NCI-H1930 (cell line): ENCODE measurements at places on chromosomes 16 and 17.

- DNase-seq, result no peak
Measured at GRCh38 chr16:27902551-27902950, 161.0 kb downstream of the GSG1L start.

DNA sequence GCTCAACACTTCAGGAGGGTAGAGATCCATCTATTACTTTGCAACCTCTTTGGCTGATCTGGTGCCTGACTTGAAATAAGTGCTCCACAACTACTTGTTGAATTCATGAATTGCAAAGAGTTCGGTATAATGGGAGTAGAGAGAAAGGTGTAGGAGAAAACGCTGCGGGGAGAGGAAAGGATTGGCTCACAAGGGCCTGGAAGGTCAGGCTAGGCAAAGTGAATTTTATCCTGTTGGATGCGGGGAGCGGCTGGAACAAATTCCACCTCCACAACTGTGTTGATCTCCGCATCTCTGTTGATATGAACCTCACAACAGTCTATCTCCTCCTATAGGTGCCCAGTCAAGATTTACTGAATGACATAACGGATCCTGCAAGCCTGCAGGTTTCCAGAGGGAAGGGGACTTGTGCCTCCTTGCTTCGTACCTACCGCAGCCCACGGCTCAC, 684 bp downstream of the SLX4 start:
- no peak for DNase-seq

- DNase-seq, result no peak
Measured at GRCh38 chr16:53084141-53084541, 29.4 kb downstream of the CHD9 start.

DNA sequence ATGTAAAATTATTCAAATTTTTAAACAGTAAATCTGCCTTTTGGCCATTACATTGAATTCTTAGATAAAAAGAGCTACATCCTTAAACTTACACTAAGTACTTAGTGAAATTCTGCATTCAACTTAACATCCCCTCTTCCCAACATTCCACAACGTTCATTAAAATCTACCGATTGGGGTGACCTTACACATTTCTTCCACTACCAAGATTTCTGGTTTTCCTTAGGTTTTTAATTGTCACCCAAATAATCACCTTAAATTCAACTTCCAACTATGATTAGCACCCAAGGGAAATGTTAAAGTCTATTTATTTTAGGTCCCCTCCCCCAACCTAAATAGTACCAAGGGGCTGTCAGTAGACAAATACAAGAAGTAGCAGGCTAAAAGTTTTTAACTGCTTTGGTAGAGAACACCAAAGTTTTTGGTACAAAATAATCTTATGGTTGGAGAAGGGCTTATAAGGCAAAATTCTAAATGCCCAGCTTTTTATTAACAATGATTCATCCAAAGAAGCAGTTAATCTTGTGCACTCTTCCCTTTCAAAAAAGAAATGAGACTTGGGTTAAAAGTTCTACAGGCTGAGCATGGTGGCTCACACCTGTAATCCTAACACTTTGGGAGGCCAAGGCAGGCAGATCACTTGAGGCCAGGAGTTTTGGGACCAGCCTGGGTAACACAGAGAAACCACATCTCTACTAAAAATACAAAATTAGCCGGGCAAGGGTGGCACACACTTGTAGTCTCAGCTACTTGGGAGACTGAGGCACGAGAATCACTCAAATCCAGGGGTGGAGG, 4.7 kb downstream of the SRSF1 start:
- DNase-seq, result no peak

GRCh38 chr17:39627712-39628516, 1.2 kb downstream of the PPP1R1B start:
- DNase-seq, result no peak

DNA sequence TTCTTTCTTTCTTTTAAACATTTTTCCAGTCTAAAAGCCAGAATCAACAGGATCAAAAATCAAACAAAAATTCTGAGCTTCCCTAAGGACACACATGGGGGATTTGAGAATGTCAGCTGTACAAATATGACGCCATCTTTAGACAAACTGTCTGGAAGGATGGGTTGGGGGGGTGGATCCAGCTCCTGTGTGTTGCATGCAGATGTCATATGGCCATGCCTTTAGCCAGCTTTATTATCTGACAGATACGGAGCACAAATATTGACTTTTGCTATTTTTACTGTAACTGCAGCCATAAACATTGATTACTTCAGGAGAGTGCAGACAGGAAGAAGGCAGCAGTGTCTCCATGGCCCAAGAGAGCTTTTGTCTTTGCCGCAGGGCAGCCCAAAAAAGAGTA, 279.4 kb upstream of the ELAC2 start:
- peak; percentile 77 for DNase-seq

- no peak for DNase-seq
Measured at GRCh38 chr16:75250089-75250808, 1.2 kb downstream of the BCAR1 start.

DNA sequence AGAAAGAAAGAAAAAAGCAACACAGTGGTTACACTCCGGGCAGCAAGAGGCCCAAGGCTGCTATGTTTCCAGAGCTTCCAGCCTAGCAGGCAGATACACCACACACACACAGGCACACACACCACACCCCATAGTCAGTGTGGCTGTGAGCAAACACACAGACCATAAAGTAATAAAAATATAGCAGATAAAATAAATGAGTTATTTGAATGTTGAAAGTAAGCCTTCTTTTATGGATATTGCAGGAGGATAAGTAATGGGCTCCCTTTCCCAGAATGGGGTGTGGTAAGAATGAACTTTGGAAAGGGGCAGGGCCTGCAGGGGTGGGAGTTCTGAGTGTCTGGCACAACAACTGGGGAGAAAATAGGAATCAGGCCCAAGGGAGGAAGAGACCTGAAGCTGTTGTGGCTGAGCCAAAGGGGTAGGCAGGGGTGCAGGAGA, 4.8 kb upstream of the CDK5RAP3 start:
- DNase-seq, result no peak

DNA sequence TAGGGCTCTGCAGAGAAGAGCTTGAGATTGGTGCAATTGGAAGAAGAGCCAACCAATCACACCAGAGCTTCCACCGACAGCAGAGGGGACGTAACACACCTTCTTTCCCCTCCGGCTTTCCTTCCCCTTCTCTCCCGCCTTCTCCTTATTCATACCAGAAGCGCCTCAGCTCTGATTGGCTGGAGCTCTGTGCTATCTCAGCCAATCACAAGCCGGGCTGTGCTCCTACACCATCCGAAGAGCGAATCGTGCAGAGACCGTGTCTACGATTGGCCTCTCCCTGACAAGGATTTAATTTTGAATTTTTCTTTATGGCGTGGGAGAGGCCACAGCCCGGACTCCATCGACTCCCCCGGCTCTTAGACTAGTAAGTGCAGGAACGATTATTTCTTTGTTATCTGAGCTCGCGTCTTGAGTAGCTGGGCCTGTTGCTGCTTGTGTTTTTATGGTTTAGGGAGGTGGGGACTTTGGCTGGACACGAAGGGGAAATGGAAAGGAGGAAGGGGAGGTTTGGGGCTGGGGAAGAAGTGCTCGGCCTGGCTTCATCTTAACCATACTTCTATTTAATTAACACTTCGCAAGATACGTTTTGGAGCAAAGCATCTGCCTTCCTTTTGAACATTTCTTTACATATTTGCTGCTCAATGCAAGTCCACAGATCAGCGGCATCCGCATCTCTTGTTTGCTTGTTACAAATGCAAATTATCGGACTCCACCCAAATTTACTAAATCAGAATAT, at the start of gene PRR11:
TSS of gene PRR11 (plus strand) at position 308 of the 739 bp plus-strand sequence. CDS start 14,007 bp downstream, outside the sequence.
- peak; percentile 99 for DNase-seq

DNA sequence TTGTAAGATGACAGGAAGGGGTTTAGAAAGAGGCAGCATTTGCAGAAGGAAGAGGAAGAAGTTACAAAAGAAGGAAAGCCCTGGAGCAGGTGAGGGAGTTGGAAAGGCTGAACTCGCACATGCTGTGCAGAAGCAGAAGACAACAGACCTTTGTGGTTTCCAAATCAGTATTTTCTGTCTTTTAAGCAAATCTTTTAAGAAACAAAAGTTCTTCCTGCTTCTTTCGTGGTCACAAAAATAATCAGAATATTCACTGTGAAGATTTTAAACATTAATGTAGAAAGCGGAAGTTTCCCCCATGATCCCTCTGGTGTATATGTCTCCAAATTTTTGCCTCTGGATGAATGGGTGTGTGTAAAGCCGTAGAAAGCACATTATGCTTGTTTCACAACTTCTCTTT, 25.8 kb downstream of the ZNRF1 start:
- DNase-seq, result no peak

- DNase-seq, result no peak
Measured at GRCh38 chr17:2075336-2076086, 20.6 kb downstream of the HIC1 start.

DNA sequence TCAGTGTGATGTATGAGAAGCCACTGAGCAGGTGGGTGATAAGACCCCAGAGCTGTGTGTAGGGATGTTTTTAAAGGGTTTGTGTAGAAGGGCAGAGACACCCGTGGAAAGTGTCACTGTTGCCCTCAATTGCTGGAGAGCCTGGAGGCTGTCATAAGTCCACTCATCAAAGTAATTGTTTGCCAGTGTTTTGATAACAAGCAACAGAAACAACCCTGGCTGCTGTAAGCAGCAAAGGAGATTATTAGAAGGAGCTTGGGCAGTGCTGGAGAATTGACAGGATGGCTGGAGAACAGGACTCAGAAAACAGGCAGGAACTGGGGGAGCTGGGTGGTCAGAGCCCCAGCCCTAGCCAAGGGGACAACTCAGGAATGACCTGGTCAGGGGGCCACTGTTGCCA, 119.6 kb downstream of the CCDC182 start:
- DNase-seq, result no peak

DNA sequence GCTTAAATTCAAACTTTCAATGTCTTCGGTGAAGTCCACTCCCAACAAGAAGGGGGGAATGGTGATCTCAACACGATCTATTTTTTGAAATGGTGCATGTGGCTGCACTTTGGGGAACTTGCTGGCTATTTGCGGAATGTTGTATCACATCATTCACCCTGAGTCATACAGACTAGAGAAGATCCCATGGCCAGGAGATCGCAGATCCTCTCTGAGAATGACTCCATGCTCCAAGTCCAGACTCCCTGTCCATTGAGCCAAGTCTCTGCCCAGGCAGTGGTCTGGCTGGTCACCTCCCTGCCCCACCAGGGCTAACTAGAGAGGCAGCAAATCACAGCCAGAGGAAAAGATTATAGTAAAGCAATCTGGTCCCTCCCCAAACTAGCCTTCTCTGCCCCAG, 120.6 kb downstream of the XYLT1 start:
- no peak for DNase-seq

DNA sequence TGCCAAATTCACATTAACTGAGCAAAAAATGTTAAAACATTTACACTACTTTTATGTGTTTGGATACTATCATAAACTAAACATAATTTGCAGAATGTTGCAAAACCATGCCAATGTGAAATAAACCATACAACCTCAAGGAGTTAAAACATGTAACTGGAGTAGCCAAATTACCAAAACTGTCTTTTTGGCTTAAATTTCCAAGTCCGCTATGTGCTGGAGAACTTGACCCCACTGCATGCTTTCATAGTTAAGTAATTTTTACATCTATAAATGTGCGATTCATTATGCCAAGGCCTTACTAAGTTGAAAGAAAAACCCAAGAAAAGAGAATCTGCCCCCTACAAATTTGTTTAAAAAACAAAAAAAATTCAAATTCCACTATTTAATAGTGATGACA, 28.2 kb downstream of the BRD7 start:
- no peak for DNase-seq

DNA sequence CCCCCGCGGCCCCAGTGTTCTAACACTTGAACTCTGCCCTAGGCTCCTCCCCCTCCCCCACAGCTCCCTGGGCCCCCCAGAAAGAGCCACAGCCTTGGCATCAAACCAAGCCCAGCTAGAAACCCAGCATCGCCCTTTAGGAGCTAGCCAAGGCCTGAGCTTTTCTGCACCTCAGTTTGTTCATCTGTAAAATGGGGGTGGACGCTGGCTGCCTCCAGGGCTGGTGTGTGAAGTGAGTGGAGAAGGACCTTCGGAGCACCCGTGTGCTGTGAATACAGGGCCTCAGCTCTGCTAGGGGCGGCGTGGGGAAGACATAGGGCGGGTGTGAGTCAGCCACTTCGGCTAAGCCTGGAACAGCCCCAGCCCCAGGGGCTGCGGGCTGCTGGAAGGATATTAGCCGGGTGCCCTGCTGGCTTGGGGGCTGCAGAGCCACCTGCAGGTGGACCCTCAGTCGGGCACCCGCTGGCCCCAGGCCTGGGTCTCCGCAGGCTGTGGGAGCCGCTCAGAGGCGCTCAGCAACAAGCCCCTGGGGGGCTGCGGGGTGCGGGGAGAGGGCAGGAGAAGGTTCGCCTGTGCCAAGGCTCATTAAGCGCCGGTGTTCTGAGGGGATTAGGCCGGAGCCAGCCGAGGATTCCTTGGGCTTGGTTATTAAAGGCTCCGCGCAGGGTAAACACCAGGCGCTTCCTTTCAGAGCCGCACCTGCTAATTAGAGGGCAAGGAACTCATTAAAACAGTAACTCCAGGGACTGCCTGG, 217.0 kb upstream of the CIBAR2 start:
- DNase-seq, result peak; percentile 34

DNA sequence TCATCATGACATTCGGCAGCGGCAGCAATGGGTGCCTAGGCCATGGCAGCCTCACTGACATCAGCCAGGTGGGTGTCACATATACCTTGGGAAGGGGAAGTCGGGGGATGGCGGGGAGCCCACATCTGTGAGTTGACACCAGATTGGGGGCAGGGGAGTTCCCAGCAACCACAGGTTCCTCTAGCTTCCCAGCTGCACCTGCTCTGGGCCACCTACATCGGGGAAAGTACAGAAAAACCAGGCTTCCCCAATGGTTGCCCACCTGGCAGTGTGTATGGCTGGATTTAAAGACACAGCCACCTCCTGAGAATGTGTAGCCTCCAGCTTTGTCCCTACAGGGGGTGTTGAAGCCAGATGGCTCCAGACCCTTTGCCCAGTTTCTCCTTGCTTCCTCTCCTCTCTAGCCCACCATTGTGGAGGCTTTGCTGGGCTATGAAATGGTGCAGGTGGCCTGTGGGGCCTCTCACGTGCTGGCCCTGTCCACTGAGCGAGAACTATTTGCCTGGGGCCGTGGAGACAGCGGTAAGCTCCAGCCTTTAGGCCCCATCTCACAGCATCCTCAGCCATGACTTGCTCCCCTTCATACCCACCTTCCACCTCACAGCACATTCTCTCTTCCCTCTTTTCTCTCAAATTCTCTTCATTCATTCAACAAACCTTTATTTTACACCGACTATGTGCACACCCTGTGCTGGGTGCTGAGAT, 5.0 kb upstream of the TRAF4 start:
- DNase-seq, result no peak
